8988T (cell line): ENCODE measurements at places on chromosomes 16 and 17.

GRCh38 chr17:62191390-62192361 lies 126.6 kb upstream of the MED13 start:
- no peak for DNase-seq

- DNase-seq = no peak
Observed at GRCh38 chr17:10631048-10631700, 25.9 kb downstream of the MYH3 start.

GRCh38 chr16:47858333-47858982 lies 297.3 kb downstream of the ABCC12 start:
- DNase-seq = no peak

DNA sequence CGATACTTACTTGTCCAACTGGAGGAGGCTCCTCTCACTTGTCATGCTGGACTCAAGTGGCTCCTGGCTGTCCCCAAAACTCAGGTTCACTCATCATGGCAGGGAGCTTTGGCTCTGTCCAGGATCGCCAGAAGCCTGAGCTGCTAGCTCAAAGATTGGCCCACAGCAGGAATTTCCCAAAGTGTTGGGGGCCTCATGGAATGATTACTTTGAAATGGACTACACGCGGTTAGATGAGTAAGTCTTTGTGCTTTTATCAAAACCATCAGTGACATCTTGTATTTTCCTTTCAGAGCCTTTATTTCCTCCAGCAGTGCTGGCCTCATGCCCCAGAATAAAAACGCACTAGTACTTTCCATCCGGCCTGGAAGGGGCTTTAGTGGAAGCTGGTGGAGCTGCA lies 29.2 kb upstream of the PHB1 start:
- DNase-seq = no peak

GRCh38 chr17:67577429-67578141 lies 140.2 kb upstream of the NOL11 start:
- no peak for DNase-seq

DNA sequence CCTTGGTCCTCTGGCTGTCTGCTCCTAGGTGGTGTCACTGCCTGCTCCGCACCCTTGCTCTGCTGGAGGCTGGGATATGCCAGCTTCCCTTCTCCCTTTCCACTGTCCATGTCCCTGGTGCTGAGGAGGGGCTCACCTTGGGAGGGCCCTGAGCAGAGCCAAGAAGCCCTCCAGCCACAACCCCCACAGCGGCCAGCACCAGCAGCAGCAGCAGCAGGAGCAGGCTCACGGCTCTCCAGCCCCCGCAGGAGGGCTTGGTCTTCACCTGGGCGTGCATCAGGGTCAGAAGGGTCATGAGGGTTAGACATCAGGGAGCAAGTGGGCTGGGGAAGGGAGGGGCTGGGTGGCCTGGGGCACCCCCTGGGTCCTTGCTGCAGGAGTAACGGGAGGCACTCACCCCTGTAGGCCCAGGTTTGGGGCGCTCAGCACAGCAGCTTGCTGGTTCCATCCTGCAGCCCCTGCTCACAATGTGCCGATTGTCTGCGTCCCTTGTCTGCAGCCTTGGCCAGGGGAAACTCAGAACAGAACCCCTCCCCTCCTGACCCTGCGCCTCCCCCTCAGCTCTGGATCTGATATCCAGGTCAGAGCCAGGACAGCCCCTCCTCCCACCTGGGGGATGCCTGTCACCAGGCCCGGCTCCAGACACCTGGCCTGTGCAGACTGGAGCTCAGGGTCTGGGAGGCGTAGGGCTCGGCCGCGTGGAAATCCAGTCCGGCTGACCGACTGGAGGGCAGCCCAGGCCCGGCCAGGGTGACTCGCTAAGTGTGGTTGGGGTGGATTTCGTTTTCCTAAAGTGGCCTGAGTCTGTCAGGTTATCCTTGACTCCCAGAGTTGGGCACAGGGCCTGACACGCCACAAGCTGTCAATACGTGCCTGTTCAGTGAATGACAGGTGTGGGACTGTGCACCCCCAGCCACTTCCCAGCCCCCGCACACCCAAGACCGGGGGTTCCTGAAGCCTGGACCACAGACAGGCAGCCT lies at the start of gene BRICD5:
BRICD5 (minus strand) TSS at position 478 of the 980 bp plus-strand sequence; CDS start at position 448, 30 bp downstream.
- no peak for DNase-seq

GRCh38 chr17:3929181-3929580 lies 12.9 kb upstream of the P2RX1 start:
- no peak for DNase-seq

DNA sequence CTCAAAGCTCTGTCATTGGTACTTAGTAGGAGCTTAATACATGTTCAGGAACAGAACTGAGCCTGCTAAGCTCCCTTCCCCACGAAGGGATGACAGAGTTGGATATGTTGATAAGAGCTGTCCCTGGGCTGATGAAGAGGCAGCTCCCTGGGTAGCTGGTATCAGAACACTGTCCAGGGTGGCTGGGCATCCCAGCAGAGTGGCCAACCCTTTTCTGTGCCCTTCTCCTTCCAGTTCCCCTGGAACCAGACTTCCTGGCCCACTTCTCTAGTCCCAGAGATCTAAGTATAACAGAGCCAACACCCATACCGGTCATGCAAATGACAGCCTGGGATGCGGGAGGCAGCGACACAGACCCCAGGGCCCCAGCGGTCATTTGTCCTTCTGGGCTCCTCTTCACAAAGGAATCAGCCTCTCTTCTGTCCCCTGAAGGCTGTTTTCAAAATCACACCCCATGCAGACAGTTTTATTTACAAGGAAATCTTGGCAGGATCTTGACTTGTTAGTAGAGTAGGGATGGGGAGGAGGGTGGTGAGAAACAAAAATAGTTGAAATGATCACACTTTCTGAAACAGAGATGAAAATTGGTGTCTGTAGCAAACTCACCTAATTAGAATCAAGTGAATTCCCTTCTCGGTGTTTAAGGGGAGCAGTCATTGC lies 1.4 kb upstream of the RHBDL3 start:
- DNase-seq = no peak
